PC-3 (cell line): ENCODE measurements at places on chromosomes 2 and 18.
A peak's percentile ranks its signal among the peaks of the same experiment; 100 is the strongest.

GRCh38 chr18:79511271-79511670, 115.5 kb downstream of the NFATC1 start:
- no peak for DNase-seq

DNA sequence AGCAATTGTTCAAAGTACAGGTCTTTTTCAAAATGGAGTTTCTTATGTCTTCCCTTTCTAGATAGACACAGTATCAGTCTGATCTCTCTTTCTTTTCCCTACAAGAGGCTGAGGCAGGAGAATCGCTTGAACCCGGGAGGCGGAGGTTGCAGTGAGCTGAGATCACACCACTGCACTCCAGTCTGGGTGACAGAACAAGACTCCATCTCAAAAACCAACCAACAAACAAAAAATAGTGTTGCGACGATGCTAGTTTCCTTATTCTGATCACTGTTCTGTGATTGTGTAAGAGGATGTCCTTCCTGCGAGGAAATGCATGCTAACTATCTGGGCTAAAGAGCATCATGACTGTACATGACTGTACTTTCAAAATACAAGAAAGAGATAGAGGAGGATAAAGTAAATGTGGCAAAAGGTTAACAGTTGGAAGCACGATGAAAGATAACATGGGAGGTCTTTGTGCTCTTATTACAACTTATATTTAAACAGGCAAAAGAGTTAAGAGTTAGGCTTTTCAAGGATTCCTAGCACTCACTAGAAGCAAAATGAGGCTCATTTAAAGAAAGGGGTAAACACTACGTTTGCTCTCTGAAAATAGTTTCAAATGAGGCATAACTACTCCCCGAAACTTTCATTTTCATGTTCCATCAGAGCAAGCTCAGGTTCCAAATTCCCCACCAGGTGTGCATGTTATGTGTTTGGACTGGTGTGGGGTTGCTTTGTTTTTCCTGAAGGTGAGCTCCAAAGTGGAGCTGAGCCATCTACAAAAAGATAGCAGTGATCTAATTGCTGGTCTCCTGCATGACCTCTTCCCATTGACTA, 23.8 kb downstream of the SOWAHC start:
- DNase-seq = peak; percentile 53

DNA sequence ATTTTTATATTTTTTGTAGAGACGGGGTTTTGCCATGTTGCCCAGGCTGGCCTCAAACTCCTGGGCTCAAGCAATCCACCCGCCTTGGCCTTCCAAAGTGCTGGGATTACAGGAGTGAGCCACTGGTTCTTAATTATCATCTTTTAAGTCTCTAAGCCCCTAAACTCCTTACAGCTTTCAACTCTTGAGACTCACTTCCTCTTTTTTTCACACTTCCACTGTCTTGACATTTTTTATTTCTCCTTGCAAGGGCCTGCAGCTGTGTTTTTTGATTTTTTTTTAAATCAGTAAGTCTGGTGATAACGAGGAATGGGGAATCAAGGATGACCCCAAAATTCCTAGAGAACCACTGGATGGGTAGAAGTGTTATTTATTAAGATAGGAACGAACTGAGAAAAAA, 8.6 kb upstream of the ABCB11 start:
- DNase-seq = no peak

- DNase-seq = no peak
Observed at GRCh38 chr2:187815113-187815512, 260.9 kb upstream of the TFPI start.

- no peak for DNase-seq
Observed at GRCh38 chr2:160258492-160258805, 58.4 kb upstream of the ITGB6 start.

GRCh38 chr2:19748073-19748375, 153.8 kb downstream of the TTC32 start:
- no peak for DNase-seq
